ENCODE measurements at places on chromosomes 2 and 18.
A peak's percentile ranks its signal among the peaks of the same experiment; 100 is the strongest.

DNA sequence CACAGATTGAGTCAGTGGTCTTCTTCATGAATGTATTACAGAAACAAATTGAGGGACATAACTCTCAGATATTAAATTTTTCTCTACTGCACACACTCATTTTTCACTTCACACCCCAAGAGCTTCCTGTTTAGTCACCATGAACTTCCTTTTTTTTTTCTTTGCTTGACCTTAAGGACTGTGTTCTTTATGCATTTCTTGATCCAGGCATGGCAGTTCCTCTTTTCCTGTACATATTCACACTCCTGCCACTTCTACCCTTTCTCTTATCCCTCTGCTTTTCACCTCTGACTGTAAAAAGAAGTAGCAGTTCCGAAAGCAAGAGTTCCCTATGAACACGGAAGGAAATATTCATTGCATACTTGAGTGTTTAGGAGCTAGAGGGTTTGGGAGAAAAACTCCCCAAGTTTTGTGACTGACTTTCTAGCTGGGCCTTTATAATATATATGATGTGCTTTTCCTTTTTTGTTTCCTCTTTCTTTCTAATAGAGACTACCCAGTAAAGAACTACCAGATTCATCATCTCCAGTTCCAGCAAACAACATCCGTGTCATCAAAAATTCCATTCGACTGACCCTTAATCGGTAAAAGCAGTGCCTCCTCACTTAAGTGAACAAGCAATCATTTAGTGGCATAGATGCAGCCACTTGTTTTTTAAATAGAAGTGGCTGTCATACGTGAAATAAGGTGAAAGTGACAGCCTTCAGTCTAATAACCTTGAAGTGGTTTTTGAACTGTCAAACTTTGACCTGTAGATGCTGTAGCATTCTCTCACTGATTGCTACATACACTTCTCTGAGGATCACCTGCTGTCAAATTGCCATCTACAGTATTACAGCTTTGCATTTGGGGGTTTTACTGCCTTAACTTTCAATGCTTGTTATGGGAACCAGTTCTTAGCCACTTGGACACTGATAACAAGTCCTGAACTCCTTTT is 40.8 kb downstream of the PAPOLG start:
- peak; percentile 24 for DNase-seq

DNA sequence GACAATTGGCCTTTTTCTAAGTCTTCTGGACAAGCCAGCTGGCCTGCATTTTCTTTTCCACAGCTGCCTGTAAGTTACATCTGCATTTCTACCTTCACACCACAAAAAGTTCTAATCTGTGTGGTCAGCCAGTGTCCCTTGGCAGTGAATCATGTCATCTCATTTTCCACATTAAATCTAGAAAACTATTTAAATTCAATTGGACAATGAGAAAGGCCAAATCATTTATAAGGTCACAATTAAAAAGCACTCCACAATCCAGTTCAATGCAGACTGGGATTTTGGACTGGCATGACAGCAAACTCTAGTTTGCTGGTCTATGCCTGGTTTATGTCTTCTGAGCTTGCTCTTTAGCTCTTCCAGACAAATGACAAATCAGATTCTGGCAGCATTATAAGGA is 494.2 kb upstream of the SPHKAP start:
- no peak for DNase-seq

DNA sequence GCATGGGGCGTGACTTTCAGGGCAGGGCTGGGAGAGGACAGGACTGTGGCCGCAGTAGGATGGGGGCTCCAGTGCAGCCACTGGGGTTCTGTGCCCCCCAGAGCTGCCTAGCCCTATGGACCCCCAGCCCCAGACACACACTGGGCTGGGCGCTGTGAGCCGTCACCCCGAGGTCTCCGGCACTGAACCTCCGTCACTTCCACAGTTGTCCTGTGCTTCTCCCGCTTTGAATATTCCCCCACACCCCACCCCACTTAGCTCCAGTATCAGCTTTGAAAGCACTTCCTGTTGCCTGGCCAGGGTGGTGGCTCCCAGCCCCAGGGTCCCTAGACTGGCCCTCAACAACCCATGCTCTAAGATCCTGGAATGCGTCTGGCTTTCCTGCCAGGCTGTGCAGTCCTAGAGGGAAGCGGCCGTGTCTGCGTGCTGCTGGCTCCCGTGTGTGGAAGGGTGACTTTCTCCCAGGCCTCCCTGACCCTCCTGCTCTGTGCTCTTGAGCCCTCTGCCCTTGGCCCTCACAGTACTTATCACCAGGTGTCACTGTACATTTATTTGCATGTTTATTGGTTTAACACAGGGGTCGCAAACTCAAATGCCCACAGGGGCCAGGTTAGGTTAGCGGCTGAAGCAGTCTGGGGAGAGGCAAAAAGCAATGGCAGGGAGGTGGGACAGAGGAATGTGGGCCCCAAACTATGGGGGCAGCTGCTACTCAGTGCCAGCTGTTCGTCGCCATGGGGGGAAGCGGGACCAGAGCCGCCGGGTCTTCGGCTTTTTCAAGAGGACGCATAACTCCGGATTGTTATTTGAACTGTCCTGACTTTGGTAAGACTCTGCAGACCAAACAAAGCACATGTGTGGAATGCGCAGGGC is 9.9 kb downstream of the OBSL1 start:
- DNase-seq: no peak

DNA sequence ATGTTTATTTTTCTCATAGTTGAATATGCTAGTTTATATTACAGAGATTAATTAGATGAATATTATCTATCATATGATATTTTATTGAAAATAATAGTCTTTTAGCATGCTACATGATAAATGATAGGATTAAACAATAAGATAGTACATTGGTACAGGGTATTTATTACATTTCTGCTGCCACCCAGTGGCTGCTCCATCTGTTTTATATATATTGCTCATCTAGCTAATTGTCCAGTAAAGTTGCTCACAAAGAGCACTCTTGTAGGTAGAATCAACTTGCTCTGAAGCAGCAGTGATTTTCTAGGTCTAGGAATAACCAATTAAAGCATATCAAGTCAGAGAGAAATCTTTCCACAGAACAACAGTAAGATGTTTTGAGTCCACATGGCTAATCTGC is 183.3 kb downstream of the ASXL3 start:
- peak; percentile 69 for DNase-seq

DNA sequence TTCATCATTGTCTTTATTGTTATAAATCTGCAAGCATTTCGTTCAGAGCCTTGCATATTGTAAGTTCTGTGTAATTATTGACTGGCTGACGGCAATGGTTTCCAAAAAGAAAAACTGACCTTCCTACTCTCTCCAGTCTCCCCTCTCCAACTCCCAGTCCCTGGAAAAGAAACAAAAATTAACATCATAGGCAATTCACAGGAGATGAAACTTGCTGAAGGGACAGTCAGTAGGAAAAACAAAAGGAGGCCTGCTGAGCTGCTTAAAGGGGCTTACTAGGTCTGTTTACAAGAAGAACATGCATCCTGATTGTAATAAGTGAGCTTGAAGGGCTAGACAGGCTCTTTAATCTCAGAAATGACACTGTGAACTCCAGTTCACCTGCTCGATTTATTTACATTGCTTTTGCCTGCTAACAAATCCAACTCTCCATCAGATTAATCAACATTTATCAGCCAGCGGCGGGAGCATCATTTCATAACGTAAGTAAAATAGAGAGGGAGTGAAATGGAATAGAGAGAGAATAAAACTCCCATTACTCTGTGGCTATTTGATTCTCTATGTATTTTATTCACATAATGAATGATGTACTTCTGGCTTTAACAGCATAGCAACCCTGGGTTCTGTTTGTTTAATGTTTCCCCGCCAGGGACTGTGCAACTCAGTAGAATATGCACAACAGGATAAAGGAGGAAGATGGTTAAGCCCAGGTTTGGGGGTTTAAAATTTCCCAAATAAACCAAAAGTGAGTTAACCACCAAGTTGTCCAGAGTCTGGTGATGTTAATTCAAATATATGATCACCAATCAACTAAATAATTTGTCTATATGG is 256.7 kb upstream of the SETBP1 start:
- DNase-seq: no peak

DNA sequence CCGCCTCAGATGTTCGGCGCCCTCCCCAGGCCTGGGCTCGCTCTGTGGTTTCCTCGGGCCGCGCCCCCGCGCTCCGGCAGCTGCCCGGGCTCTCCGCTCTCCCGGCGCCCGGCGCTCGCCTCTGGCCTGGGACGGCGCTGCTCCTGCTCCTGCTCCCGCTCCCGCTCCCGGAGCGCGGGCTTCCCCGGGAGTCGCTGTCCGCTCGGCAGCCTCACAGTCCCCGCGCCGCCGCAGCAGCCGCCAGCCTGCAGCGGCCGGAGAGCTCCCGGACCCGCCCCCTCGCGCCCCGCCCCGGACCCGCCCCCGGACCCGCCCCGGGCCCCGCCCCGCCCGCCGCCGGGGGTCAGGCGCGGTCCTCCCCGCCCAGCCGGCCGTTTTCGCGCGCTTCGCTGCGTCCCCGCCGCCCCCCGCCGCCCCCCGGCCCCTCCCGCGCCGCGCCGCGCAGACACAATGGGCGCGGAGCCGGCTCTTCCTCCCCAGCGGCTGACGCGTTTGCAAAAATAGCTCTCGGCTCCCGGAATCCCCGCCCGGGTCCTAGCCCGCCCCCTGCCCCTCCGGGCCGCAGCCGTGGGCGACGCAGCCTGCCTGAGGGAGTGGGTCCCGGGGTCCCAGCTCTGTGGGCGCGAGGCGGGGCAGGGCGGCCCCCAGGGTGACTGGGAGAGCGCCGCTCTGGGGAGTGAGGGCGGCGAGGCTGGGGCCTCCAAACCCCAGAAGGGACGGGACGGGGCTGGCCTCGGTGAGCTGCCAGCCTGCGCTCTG is at the start of gene ARL4C:
Gene ARL4C, minus strand, starts transcription at position 247 of the 759 bp plus-strand sequence. CDS start 495 bp downstream, outside the sequence.
- peak; percentile 66 for DNase-seq

DNA sequence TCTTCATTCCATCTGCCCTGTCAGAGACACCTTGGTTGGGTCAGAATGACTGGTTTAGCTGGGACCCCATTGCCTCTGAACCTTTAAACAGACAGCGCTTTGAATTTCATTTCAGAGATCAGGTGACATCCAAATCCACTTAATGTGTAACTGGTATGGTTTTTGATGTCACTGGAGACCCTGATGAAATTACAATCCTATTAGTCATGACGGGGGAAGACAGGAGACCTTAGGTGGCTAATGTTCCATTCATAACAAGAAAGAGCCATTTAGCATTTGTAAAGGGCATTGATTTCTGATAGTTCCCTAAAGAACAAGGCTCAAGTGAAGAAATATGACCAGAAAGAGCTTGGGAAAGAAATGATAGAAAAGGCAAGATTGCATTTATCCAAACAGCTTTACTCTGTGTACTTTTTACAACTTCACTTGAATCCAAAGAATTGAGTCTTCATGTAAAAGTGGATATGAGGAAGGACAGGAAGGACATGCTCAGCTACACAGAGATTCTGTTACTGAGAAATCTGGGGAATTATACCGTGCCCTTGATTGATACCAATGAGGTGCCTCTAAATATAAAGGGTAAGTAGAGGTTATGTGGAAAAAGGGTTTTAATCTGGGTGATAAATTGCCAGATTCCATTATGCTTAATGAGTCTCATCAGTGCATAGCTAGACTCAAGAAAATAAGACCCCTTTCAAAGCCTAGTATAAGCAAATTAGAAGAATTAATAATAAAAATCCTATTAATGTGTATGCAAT is 198.2 kb downstream of the NCKAP5 start:
- no peak for DNase-seq

DNA sequence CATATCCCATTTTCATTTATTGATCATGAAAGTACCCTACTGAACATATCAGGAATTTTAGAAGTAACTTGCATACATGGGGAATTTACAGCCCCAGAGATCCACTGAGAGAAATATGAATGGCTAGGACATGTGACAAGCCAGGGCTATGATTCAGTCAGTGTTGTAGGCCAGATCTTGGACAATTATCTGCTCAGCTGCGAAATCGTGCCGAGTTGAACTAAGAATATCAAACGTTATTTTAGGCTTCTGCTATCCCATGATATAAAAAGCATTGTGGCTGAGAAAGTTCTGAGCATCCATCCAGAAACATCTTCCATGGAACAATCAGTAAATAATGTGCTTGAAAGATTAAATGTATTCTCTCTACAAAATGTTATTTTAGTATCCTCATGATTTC is 85.7 kb upstream of the UNC80 start:
- DNase-seq: no peak

- DNase-seq: no peak
Measured at GRCh38 chr2:152520759-152521158, 185.8 kb downstream of the FMNL2 start.

DNA sequence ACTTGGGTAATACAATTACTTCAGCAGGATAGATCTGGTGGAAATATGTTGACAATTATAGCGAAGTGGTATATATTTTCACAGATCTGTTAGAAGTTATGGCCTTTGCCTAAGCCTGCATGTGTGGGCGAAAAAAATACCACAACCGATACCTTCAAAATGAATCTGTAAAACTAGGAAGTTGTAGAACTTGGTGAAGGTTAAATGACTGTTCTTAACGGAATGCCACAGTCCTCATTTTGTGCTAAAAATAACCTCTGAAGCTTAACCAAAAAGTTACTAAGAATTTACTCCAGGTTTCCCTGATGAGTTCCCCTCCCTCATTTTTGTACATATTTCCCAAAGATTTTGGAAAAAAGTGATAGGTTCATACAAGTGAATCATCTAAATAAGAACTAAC is 550.7 kb downstream of the THSD7B start:
- DNase-seq: no peak

Data from head of caudate nucleus (tissue), 42 donors.